ENCODE measurements at places on chromosomes 4 and X.

GRCh38 chr4:148238086-148238485, 204.1 kb downstream of the NR3C2 start:
- no peak for DNase-seq

DNA sequence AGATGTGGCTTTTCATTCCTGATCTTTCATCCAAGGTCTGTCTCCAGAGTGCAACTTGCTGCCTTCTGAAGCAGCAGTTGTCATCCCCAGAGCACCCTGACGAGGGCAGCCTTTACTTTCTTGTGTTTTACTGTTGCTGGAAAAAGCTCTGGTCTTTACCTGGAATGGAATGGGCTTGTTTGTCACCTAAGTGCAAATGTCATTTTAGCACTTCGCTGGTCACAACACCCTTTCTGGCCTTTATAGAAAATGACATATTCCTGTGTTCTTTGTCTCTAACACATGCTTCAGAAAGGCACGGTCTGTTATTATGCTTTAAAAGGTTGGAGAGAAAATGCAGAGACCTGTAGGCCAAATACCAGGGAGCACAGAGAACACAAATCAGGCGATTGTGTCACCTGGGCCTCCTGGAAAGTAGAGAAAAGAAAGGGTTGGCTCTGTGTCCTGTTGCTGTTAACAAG, 332.7 kb upstream of the IGFBP7 start:
- DNase-seq: peak; percentile 46

- DNase-seq: no peak
Observed at GRCh38 chr4:74304095-74304625, 4.1 kb upstream of the EPGN start.

DNA sequence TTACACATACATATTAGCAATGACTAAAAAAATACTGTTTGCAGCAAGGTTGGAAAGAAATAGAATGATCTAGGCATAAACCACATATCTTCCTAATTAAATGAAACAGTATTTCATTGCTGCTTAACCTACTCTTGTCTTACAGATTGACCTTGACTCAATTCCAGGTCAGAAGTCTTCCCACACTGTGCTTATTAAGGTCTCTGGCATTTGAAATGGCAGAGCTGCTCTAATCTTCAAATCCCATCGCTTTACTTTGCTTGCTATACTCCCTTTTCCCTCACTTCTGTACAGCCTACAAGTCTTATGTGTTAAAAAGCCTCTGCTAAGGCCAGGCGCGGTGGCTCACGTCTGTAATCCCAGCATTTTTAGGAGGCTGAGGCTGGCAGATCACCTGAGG, 424.5 kb downstream of the RPA4 start:
- DNase-seq: peak; percentile 76

DNA sequence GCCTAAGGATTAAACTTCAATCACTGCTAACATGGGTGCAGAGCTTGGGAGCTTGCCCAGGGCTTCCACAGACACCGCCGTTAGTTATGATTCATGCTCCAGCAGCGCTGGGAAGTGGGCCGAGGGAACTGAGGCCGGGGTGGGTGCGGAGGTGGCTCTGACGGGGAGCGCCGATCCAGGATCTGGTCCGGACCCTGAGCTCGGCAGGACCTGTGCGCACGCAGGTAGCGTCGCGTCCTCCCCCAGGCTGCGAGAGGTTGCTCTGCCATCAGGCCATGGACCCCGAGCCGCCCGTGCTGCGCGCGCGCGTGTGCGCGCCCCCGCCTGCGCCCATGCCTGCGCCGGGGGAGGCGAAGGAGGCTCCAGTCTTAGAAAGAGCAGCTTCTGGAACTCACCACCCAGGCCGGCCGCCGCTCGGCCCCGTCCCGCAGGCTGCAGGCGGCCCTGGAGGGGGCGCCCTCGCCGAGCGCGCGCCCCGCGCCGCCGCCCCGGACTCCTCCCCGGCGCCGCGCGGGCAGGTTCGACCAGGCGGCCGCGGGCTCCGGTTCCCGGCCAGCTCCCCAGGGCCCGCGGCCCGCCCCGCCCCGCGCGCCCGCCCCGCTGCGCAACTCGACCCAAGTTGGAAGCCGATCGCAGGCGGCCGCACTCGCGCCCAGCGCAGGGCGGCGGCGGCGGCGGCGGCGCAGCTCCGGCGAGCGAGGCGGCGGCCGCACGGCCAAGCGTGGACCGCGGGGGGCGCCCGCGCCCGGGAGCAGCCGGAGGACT, 732 bp upstream of the ADRA2C start:
- DNase-seq: peak; percentile 81

DNA sequence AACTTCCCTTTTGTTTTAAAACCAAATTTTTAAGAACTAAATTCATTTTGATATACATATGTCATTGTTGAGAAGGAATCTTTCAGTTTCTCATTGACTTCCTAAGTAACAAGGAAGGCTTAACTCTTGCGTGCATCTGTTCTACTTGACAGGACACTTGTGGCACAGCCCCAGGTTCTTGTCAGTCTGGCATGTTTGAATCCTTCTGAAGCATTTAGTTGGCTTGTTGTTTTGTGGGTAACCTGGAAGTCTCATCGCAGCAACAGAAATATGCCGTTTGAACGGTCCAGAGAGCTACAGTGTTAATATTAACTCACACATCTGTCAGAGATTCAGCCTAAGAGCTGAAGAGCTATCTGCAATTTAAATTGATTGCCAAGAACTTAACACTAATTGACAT, 76.0 kb downstream of the GLRA3 start:
- DNase-seq: no peak

DNA sequence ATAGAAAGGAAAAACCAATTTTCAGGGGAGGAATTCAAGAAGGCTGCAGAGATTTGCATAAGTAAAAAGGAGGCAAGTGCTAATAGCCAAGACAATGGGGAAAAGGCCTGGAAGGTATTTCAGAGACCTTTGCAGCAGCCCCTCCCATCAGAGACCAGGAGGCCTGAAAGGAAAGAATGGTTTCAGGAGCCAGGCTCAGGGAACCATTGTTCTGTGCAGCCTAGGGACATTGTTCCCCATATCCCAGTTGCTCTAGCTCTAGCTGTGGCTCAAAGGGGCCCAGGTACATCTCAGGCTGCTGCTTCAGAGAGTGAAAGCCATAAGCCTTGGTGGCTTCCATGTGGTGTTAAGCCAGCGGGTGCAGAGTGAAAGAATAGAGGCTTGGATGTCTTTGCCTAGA, 24.0 kb downstream of the NAP1L3 start:
- no peak for DNase-seq

- DNase-seq: peak; percentile 76
Observed at GRCh38 chrX:102832661-102833060, 104.4 kb upstream of the RAB40AL start.

DNA sequence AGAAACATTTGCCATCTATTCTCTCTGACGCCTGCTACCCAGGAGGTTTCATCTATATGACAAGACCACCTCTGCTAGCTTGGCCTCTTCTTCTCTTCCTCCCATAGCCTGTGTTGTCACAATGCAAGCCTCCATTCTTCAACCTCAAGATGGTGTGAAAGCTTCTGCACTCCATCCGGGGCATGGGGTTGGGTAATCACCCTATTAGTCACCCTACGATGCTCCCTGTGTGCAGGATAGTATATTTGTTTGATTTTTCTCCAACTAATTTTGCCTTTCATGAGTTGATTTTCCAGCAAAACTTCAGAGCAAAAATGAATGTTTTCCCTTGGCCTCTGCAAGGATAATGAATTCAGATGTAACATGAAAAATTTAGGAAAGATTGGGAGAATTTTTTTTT, 128.0 kb upstream of the STS start:
- DNase-seq: peak; percentile 7

- DNase-seq: no peak
Observed at GRCh38 chrX:11663875-11664210, 1.9 kb downstream of the ARHGAP6 start.

- DNase-seq: no peak
Observed at GRCh38 chr4:95857761-95858160, 17.9 kb downstream of the PDHA2 start.

DNA sequence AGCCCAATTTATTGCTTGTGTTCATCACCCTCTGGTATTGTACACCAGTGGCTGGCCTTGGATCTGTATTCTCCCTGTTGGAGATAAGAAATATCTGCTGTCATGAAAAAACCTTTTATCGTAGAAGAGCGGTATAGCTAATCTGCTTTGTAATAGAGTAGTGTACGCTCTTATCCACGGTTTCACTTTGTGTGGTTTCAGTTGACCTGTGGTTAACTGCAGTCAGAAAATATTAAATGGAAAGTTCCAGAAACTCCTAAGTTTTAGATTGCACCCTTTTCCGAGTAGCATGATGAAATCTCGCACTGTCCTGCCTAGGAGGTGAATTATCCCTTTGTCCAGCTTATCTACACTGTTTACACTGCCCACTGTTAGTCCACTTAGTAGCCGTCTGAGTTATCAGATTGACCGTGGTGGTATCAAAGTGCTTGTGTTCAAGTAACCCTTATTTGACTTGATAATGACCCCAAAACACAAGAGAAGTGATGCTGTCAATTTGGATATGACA, 42.4 kb downstream of the KDM6A start:
- no peak for DNase-seq

- DNase-seq: no peak
Observed at GRCh38 chrX:124680287-124680686, 333.9 kb downstream of the SH2D1A start.

DNA sequence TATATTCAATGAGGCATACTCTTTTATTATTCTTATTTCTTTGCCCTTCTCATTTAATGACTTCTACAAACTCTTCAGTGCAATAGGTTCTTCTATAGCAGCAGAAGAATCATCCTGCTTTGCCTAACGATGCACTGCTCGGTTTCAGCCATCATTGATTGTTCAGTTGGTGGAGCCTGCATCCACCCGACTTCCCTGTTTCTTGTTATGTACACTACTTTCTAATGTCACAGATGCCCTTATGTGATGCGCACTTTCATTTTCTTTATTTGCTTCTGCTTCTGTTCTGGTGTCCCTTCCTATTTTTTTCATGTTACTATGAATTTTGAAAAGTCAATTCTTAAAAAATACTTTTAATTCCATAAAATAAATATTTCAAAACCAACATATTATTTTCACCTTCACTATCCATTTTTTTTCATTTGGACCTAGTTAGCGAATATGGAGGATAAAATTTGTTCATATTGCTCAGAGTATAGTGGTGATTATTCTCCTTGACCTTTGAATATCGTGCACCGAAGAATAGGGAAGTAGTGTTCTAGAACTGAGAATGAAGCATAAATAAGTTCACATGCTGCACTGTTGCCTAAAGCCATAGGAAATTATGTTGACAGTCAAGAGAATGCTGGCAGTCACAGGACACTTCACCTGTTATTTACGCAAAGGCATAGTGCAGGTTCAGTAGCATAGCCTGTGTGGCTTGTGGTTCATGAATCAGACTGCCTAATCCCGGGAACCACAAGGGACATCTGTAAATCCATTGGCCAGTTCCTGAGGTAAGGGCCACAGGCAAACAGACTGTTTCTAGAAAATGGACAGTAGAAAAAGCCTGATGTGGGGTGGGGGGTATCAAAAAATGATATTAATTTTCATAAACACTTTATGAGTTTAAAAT, 21.3 kb upstream of the SFRP2 start:
- DNase-seq: no peak
